T-cell (primary cell): ENCODE measurements at places on chromosomes 7 and 10. TPM values are rescaled to one million over a fixed set of nuclear protein-coding genes. Genes with fewer than 3 reads are reported as not detected.

PYROXD2 gene
- total RNA-seq, result 22.2 TPM

TMEM140 gene
- total RNA-seq, result 25.8 TPM

MET gene
- 0.44 TPM for total RNA-seq

TMEM184A gene
- 0.33 TPM for total RNA-seq

FAM20C gene
- total RNA-seq, result 2.0 TPM

PGAM2 gene
- total RNA-seq, result 2.4 TPM

DPP6 gene
- not detected for total RNA-seq

FOXP2 gene
- total RNA-seq, result not detected

CLDN3 gene
- total RNA-seq, result not detected

CPA2 gene
- 3.1 TPM for total RNA-seq

XRCC2 gene
- total RNA-seq, result 0.86 TPM

PON1 gene
- total RNA-seq, result not detected

GTPBP10 gene
- 31.8 TPM for total RNA-seq

ARHGAP19 gene
- 15.3 TPM for total RNA-seq

ZNF248 gene
- total RNA-seq, result 10.4 TPM

ECHDC3 gene
- total RNA-seq, result 2.7 TPM

SBDS gene
- total RNA-seq, result 59.9 TPM

CALCR gene
- total RNA-seq, result not detected

IDI2 gene
- total RNA-seq, result not detected

CALHM1 gene
- not detected for total RNA-seq

ZNF138 gene
- total RNA-seq, result 13.4 TPM

LBX1 gene
- total RNA-seq, result not detected

BAG3 gene
- total RNA-seq, result 23.7 TPM

VOPP1 gene
- total RNA-seq, result 95.9 TPM

MARVELD1 gene
- total RNA-seq, result 1.8 TPM

PBLD gene
- 3.4 TPM for total RNA-seq

LIPF gene
- not detected for total RNA-seq

DEPP1 gene
- total RNA-seq, result 0.30 TPM

CHAT gene
- not detected for total RNA-seq

UCN3 gene
- total RNA-seq, result not detected

LRMDA gene
- total RNA-seq, result not detected

IFIT2 gene
- 13.9 TPM for total RNA-seq

AMPH gene
- not detected for total RNA-seq

SLC26A3 gene
- total RNA-seq, result not detected

AS3MT gene
- total RNA-seq, result 1.3 TPM

PLPP4 gene
- not detected for total RNA-seq

BRAF gene
- total RNA-seq, result 42.2 TPM

MRC1 gene
- 0.60 TPM for total RNA-seq

ABCB4 gene
- 0.45 TPM for total RNA-seq

CDHR3 gene
- 10.5 TPM for total RNA-seq

BAIAP2L1 gene
- 1.6 TPM for total RNA-seq

NEUROD6 gene
- total RNA-seq, result not detected

AEBP1 gene
- 23.1 TPM for total RNA-seq

CUZD1 gene
- total RNA-seq, result 1.6 TPM

DPYSL4 gene
- 1.2 TPM for total RNA-seq

VWA2 gene
- not detected for total RNA-seq

VGF gene
- total RNA-seq, result not detected

PRSS58 gene
- not detected for total RNA-seq

EBLN1 gene
- total RNA-seq, result not detected

OLAH gene
- total RNA-seq, result not detected
